ENCODE measurements at places on chromosomes 1 and 21.

DNA sequence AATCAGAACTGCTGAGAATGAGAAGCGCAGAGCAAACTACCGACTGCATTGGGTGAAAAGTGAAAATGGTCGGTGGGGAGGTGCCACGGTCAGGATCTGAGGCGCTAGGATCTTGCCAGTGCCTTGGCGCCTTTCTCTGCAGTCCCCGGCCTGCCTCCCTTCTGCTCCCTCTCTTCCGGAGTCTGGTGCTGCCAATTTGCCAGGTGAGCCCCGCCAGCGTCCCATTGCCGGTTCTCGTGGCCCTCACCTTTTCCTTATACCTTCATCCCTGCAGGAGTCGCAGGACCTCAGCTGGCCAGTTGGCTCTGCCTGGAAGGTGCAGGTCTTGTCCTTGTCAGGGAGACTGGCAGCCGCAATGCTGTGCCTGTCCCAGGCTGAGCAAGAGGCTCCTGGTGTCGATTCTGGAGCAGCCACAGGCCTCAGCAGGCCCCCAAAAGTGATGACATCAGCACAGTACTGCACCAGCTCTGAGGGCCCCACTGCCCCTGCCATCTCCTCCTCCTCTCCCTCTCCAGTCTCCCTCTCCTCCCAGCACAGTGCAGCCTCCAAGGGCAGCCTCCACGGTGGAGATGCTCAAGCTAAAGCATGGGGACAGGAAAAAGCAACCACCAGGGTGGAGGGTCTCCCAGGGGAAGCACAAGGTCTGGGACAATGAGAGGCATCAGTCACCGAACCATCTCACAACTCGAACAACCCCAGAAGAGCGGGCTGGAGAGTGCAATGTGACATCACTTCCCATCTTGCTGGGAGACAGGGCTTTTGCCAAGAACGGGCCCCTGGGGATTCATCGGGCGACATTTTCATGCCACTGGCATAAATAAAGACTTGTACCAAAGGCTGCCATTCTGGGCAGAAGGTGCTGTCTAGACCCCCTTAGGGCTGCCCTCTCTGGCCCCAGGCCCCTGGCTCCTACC is 37.1 kb upstream of the H6PD start:
- no peak for DNase-seq

DNA sequence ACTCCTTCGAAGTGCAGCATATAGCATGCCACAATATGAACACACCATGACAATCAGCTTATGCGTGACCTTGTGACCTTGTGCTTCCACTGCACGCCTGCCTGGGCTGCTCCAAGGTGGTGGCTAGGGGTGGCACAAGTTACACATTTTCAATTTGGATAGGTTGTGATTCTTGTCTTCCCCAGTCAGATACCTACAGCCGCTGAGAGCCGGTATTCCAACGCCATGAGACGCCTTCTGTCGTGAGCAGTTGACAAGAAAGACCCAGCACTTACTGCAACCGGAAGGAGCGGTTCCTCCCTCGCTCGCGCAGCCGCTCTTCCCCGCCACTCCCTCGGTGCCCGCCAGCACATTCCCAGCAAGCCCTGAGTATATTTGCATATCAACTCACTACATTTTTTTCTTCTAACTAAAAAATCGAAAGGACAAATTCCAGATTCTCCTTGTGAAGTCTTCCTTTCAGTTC is 359 bp upstream of the RNU11 start:
- peak; percentile 93 for DNase-seq

DNA sequence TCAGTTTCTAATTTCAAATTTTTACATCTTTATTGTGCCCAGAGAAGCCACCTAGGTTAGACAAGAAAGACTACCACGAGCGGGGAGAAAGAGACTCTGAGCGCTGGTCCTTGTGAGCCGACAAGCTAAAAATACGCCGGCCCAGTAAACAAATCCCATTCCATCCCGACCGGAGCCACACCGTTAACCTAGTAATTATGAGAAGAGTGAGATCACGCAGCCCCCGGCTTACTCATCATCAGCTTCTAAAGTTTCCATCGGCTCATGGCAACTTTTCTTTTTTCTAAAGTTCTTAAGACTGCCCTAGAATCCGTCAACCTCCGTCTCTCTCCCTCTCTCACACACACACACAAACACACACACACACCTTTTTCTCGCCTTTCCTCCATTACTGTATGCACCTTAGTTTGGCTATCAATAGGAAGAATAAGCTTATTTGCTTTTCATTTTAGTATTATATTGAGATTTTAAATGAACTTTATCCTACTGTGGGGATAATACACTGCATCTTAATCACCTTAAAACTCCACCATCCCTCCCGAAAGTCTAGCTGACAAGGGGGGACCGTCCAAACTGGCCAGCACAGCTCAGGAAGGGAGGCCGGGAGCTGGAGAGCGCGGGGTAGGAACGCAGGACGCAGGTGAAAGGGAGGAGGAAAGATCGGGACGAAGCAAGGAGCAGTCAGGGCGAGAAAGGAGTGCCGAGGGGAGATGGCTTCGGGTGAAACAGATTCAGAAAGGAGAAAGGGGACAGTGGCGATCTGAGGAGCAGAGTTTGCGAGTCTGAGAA is 728 bp downstream of the OTUD7B start:
- DNase-seq, result peak; percentile 29

GRCh38 chr1:183761871-183762270 is 43.0 kb upstream of the RGL1 start:
- no peak for DNase-seq

DNA sequence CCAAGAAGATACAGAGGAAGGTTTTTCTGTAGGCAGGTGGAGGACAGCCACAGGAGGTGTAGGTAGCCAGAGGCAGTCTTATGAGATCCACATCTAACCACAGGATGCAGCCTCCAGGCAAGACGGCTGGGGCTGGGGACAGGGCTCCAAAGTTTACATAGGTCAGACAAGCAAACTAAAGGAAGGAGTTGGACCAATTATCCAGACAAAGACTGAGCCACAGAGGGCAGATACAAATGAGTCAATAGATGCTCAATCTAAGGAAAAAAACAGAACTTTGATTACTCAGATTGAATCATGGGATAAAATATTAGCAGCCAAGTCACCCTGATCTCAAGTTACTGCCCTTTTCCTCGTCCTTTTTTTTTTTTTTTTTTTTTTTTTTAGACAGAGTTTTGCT is 91.6 kb downstream of the RGS7 start:
- DNase-seq, result no peak

Measured in CD4-positive, alpha-beta T cell treated with Interleukin-1 beta for 1 hour (primary cell).